ENCODE measurements at places on chromosomes 1 and 21.

- DNase-seq, result no peak
Measured at GRCh38 chr1:43319288-43319687, 18.3 kb upstream of the MPL start.

GRCh38 chr1:209416039-209416438, 167.5 kb upstream of the CAMK1G start:
- no peak for DNase-seq

GRCh38 chr21:16587681-16588375, 858.0 kb downstream of the USP25 start:
- DNase-seq, result no peak

- no peak for DNase-seq
Measured at GRCh38 chr1:62528015-62528414, 69.3 kb upstream of the ANGPTL3 start.

- DNase-seq, result no peak
Measured at GRCh38 chr1:5727871-5728643, 264.2 kb downstream of the NPHP4 start.

- no peak for DNase-seq
Measured at GRCh38 chr1:7526196-7526866, 244.8 kb upstream of the VAMP3 start.

GRCh38 chr1:229381234-229381633, 38.4 kb upstream of the CCSAP start:
- no peak for DNase-seq

- no peak for DNase-seq
Measured at GRCh38 chr1:47751193-47751592, 246.0 kb downstream of the TRABD2B start.

DNA sequence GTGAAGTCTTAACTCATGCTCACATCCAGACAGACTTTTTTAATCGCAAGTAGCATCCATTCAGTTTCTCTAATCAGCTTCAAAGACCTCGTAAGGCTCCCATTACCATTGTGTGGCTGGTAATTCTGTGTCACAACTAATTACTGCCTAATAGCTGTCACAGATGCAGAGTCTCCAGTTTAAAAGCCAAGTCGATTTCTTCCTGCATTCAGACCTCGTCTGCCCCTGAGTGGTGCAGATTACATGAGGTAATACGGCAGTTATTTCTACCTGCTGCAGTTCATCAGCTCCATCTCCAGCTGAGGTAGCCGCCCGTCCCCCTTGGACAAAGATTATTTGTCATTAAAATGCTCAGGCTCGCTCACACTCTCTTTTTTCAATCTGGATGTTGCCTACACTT, 34.4 kb upstream of the OLIG2 start:
- DNase-seq, result no peak

- DNase-seq, result no peak
Measured at GRCh38 chr1:113879739-113880038, 7.7 kb downstream of the BCL2L15 start.

DNA sequence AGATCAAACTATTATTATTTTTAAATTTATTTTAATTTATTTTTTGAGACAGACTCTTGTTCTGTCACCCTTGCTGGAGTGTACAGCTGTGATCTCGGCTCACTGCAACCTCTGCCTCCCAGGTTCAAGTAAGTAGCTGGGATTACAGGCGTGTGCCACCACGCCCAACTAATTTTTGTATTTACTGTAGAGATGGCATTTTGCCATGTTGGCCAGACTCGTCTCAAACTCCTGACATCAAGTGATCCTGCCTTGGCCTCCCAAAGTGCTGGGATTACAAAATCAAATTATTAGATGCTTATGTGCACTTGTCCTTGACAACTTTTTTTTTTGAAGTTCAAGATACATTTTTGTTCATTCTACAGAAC, 15.4 kb downstream of the LIN9 start:
- DNase-seq, result no peak

DNA sequence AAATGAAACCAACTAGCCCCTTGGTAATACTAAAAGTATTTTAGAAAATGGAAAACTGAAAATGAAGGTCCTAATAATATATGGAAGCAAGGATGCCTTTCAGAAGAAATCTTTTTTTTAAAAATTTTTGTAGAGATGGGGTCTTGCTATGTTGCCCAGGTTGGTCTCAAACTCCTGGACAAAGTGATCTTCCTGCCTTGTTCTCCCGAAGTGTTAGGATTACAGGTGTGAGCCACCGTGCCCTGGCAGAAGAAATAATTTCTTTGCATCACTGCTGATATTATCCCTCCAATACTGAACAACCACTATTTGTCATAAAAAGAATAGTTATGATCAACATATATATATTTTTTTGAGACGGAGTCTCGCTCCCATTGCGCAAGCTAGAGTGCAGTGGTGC, 25.6 kb downstream of the SELENOF start:
- DNase-seq, result no peak

DNA sequence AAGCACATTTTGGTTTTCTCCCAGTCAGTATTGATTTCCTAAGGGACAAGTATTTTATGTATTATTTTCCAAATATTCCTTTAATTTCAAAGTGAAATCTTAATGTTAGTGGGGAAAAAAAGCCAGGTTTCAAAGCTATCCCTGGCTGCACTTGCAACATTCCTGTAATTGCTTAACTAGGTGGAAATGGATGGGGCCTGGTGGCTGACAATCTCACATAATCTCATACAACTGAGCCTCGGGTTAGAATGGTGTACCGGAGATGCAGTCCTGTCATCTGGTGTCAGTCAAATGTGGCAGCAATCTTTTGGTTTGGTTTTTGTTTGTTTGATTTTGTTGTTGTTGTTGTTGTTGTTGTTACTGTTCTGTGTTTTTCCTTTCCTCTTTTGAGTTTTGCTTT, 46.1 kb downstream of the KDM1A start:
- no peak for DNase-seq

DNA sequence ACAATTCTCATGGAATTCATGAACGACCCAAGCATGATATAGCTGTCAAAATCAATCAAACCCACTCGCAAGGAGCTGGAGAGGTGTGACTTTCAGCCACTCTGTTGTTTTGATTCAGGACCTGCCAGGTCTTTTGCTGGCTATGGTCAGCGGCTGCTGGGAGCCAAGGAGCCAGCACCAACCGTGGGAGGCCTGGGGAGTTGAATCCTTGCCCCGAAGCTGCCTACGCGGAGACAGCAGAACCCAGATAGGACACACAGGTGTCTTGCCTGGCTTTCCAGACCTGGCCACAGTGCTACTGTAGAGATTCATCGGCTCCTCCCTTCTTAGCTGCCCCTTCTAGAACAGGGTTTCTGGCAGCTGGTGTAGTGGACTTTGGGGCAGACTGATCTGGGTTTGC, 42.7 kb downstream of the ZSCAN20 start:
- DNase-seq, result no peak

DNA sequence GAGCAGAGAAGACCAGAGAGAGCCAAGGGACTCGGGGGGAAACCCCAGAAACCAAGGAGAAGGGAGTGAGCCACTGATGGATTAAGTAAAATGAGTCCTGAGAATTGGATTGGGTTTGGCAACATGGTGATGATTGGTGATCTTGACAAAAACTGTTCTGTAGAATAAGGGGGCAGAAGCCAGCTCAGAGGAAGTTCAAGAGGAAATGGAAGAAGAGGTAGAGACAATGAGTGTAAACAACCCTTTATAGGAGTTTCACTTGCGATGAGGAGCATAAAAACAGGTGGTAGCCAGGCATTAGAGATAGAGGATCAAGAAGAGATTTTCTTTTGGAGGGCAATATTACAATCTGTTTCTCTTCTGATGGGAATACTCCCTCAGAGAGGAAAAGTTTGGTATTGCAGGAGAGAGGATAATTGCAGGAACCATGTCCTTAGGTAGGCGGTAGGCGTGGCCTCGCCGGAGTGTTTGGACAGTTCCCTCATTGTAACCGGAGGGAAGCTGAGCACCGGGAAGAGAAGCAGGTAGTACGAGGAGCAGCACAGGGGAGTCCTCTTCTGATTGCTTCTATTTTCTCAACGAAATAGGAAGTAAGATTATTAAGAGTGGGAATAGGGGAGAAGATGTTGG, 68.4 kb upstream of the TENT5C start:
- DNase-seq, result no peak

DNA sequence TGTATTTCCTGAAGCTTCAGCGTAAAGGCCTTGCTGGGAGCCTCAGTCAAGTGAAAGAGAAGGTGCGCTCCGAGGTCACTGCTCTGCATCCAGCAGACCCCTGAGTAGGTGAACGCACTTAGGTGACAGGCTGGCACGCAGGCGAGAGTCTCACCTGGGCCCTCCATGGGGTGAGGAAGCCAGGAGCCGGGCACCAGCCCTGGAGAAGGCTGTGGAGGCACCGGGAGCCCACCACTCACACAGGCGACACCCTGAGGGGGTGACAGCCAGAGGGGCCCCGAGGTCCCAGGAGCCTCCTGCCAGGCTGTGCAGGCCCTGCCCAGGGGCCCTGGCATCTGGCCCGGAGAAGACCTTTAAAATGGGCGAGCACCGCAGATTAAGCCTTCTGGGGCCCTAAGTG, 67.6 kb downstream of the ARHGEF16 start:
- no peak for DNase-seq

GRCh38 chr1:86778569-86779239, 74.3 kb downstream of the SH3GLB1 start:
- no peak for DNase-seq

DNA sequence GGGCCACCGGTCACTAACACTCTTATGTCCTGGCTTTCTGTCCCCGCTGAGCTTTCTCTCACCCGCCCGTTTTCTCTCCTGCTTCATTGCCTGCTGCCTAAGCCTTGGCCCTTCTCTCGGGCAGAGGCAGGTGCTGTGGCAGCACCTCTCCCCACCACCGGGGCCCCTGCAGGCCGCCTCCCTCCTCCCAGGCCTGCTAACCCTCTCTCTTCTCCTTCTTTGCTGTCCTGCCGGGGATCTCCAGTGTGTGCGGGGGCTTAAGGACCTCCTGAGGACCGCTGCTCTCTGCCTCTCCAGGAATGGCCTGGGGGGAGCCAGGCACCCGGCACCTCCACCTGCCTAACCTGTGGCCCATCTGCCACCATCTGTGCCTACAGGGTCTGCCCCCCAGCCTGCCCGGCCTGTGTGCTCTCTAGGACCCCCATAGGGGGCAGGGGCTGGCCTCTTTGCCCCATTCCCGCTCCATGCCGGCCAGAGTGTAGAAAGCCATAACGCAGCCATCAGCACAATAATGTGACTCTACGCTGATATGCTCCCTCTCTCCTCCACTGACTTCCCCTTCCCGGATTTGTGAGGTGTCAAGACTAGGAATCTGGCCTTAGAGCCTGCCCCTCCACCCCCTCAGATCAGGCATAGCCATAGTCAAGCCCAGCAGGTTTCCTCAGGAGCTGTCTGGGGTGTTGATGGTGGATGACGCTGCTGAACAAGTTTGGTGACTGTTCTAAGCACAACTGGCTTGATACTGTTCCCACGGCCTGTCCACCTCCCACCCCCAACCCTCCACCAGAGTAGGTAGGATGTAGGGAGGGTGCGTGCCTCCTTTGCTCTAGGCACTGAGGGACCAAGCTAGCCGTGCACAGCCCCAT, 6.1 kb upstream of the SFN start:
- no peak for DNase-seq

DNA sequence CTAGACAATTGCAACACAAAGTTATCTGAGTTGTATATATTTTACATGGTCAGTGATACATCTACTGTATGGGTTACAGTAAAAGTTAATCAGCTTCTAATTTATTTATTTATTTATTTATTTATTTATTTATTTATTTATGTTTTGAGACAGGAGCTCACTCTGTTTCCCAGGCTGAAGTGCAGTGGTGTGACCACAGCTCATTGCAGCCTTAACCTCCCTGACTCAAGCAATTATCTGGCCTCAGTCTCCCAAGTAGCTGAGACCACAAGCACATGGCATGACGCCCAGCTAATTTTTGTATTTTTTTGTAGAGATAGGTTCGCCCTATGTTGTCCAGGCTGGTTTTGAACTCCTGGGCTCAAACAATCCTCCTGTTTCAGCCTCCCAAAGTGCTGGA, 241.6 kb downstream of the PTPRC start:
- DNase-seq, result no peak

DNA sequence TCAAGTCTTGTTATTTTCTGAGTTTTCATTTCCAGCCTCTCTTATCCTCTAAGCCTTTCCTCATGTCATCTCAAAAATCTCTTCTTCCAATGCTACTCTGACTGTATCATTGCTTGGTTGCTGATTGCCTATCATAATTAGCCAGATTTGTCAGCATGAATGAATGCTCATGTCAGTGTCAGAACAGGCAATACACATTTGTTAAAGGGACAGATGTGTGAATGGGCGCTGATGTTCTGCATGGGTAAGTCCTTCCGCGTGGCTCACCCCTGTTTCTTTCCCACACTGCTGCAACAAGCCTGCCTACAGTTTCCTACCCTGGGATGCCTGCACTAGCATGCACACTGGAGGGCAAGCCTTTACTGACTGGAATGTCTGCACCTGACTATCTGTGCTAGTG, 100.6 kb downstream of the RHOU start:
- no peak for DNase-seq

GRCh38 chr1:230345139-230345885, 80.8 kb downstream of the PGBD5 start:
- DNase-seq, result no peak

DNA sequence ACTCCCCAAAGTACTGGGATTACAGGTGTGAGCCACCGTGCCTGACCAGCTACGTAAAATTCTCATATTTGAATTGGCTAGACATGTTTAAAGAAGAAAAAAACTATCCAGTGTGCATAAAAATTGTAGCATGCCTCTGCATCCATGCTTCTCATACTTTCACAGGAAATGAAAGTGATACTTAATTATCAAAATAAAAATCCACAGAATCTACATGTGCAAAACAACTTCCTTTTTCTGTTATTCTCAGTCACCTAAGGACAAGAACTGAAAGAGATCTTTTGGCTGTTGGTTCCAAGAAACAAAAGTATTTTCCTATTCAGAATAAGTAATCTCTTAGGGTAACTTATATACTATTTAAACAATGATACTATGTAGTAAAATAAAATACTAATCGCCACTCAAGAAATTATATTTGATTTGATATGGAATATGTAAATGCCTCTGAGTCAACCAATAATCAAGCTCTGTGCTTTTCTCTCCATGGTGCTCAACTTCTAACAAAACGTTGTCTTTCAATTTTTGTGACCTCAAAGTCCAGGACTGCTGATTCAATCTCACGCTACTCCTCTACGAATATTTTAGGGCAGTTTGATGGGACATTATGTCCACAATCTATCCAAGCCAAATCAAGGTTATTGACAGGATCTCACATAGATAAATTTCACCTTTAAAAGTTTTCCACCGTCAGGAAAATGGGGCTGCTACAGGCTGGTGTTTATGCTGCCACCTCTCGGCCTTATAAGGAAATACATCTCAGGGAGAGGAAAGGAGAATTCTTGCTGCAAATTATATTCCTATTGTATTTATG, 102.7 kb downstream of the ZNF281 start:
- DNase-seq, result no peak

DNA sequence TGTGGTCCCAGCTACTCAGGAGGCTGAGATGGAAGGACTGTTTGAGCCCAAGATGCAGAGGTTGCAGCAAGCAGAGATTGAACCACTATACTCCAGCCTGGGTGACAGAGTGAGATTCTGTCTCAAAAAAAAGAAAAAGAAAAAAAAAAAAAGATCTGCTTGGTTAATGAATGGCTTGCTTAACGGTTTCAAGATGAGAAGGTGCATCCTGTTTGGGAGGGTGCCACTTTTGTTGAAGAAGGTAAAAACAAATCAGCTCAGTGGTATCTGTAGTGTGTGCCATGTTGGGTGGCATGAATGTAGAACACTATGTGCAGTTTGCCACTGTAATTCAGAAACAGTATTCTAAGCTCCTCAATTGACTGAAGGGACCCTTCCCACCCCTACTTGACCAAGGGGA, 94.9 kb upstream of the ETV3 start:
- no peak for DNase-seq
